Activated CD4-positive, CD25-positive, alpha-beta regulatory T cell (primary cell): ENCODE measurements at places on chromosomes 13 and 19.

DNA sequence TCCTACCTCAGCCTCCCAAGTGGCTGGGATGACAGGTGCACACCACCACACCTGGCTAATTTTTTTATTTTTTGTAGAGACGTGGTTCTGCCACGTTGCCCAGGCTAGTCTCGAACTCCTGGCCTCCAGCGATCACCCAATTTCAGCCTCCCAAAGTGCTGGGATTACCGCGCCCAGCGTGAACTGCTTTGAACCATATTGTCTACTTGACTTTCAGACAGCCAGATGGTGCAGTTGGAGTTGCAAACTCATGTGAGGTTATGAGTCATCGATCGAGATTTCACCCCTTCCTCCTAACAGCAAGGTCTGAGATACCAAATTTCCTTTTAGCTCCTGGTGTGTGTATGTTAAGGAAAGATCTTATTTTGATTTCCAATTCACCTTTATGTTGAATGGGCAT is 2.7 kb downstream of the SLC27A1 start:
- DNase-seq: no peak

GRCh38 chr19:41940731-41941409 is 12.6 kb upstream of the ERFL start:
- no peak for DNase-seq

DNA sequence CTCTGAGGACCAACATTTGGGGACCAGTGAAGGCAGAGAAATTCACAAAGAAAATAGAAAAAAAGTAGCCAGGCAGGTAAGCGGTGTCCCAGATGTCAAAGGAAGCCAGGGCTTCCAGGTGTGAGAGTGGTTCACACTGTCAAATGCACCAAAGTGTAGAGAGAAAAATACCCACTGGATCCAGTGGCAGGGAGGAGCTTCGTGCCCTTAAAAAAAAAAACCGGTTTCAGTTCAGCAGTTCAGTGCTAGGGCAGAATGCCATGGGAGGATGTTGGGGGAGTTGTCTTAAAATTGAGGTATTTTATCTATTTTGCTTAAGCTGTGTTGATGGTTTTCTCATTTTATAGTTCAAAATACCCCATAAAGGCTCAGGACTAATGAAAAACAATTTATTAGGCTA is 47.8 kb upstream of the C1QTNF9 start:
- DNase-seq: no peak

- DNase-seq: no peak
These were observed 153.8 kb upstream of the UQCRFS1 start for GRCh38 chr19:29366757-29367156.

DNA sequence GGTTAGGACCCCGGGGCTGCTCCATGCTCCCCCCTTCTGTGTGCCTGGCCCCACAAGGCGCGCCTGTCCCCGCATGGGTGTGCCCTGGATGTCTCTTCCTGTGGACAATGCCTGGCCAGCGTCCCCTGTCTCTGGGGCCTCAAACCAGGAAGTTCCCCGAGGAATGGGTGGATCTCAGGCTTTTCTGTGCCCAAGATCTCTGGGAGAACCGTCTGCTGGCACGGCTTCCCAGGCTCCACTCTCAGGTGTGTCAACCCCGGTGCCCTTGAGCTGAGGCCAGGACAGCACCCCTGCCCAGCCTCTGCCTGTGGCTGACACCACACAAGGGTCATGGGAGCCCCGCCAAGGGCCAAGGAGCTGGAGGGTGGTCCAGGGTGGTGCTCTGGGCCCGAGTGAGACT is 15.7 kb downstream of the ZNF444 start:
- DNase-seq: no peak

GRCh38 chr19:1796395-1797142 is 15.5 kb downstream of the ATP8B3 start:
- no peak for DNase-seq
